ENCODE measurements at places on chromosomes 7 and 10. TPM values are rescaled to one million over a fixed set of nuclear protein-coding genes. Genes with fewer than 3 reads are reported as not detected.
A peak's percentile ranks its signal among the peaks of the same experiment; 100 is the strongest.

GRCh38 chr7:36117203-36117840 lies 35.7 kb upstream of the EEPD1 start:
- no peaks in the 10 kb centered on the region for H3K36me3 ChIP-seq
- H3K27ac ChIP-seq: peak overlapping the region; percentile 95

DNA sequence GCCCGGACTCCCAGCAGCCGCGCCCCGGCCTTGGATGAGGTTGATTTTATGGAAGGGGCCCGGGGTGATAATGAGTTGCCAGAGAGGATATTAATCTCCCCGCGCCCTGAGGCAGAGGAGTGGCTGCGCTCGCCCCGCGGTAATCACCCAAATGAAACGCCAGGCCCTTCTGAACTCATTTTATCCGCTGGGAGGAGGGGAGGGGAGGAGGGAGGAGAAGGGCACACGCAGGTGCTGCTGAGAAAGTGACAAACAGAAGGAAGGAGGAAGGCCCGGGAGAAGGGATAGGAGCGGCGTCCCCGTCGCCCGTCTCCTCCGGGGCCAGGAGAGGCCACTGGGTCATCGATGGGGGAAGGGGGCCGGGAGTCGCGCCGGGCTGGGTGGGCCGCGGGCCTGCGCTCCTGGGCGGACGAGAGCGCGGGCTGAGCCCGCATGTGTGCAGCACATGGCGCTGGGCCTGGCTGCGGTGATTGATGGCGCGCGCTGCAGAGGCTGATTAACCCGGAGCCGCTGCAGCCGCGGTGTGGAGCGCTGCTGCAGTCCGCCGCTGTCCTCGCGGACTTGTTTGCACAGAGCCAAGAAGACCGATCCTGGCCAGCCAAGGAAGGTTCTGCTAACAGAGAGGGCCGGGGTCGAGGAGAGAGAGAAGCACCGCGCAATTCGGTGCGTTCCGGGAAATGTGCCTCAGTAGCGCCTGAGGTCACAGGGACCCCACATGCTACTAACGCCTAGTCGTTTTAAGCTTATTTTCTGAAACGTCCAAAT lies 6.5 kb downstream of the MNX1 start:
- no peaks in the 10 kb centered on the region for H3K4me1 ChIP-seq
- no peak for DNase-seq
- H3K4me3 ChIP-seq: peak overlapping the region; percentile 52
- no peaks in the 10 kb centered on the region for H3K36me3 ChIP-seq

DNA sequence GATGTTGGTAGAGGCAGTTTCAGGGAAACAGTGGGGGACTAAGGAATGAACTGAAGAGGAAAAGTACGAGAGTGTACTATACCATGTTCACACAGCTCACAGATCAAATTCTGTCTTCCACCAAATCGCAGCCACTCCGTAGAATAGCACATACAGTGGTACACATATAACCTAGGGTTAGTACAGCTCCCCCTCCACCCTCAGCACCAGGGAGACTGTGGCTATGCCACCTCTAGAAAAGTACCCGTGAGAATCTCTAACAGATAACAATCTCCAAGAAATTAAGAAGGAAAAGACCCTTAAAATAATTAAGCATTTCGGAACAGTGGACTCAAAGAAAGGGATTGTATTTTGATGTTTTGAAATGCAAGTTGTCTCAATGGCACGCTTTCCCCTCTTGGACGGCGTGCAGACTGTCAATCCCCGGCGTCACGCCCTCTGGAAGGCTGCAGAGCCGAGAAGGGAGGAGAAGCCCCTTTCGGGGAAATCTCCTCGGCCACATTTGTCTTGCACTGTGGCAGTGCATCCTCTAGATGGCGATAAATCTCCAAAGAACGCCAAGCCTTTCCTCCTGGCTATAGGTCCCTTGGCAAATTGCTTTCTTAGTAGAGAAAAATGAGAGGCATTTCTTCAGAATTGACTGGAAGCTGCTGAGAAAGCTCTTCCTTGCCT lies 345.0 kb downstream of the REEP3 start:
- peaks cover 11% of the 10 kb centered on the region for H3K4me1 ChIP-seq
- H3K36me3 ChIP-seq: no peaks in the 10 kb centered on the region

DNA sequence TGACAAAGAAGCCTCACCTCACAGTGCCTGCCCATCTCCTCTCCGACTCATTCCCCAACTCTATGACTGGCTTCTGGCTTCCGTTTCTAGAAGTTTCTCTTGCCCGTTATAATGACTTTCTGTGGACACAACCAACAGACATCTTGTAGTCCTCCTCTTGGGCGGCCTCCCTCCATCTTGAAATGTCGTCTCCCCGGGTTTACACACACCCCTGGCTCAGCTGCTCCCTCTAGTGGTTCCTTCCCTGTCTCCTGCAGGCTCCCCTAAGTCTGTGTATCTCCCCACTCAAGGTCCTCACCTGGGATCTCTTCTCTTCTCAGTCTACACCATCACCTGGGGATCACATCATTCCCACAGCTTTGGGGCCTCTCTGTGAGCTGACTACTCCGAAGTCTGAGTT lies 123.4 kb upstream of the NEBL start:
- no peaks in the 10 kb centered on the region for H3K4me1 ChIP-seq
- no peaks in the 10 kb centered on the region for H3K27me3 ChIP-seq
- DNase-seq: peak; percentile 43
- no peak overlapping the region for H3K27ac ChIP-seq
- H3K36me3 ChIP-seq: no peaks in the 10 kb centered on the region

GRCh38 chr10:118968482-118968881 lies 61.0 kb upstream of the NANOS1 start:
- no peaks in the 10 kb centered on the region for H3K27me3 ChIP-seq
- no peak for DNase-seq
- no peak overlapping the region for H3K4me3 ChIP-seq
- H3K27ac ChIP-seq: no peak overlapping the region
- no peaks in the 10 kb centered on the region for H3K4me1 ChIP-seq

DNA sequence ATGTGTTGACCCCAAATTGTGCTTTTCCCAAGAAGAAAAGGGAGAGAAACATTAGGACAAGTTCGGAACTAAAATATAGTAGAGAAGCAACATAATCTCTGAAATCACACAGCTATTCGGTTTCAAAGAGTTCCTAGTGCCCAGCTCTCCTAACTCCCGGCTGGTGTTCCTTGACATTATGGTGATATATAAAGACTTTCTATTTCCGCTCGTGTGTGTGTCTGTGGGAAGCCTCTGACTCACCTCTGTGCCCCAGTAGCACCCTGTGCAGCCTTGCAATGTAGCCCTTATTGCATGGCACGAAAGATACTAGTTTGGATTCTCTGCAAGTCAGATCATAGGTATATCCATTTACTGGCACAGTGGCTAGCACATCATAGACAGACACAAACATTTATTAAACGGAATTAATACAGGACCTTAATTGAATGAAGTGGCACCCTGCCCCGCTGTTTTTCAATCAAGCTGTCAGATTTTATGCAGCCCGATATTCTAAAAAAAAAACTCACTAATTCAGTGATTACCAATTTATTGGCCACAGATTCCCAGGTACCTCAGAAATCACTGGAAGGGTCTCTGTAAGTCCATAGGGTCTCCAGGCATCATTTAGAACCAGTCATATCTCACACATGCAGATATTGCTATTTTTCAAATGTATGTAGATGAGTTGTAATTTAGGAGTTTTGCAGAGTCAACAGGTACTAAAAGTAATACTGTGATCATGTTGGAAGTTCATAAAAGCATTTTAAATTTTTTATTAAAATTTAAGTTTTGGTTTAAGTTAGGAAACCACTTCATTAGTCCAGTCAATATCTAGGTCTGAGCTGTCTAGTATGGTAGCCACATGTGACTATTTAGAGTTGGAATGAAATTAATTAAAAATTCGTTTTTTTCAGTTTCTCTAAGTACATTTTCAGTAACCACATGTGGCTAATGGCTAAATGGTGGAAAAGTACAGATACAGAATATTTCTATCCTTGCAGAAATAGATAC lies 43.3 kb downstream of the SFTPD start:
- no peaks in the 10 kb centered on the region for H3K27me3 ChIP-seq
- peak; percentile 66 for DNase-seq
- no peak overlapping the region for H3K27ac ChIP-seq
- peaks cover 8% of the 10 kb centered on the region for H3K4me1 ChIP-seq
- peak overlapping the region; percentile 75 for H3K4me3 ChIP-seq
- H3K36me3 ChIP-seq: no peaks in the 10 kb centered on the region

- DNase-seq: no peak
- peaks cover 9% of the 10 kb centered on the region for H3K27me3 ChIP-seq
- no peaks in the 10 kb centered on the region for H3K36me3 ChIP-seq
- no peak overlapping the region for H3K4me3 ChIP-seq
- H3K4me1 ChIP-seq: no peaks in the 10 kb centered on the region
These were observed 143.5 kb downstream of the TFPI2 start for GRCh38 chr7:93747019-93747418.

- peak; percentile 72 for DNase-seq
- no peak overlapping the region for H3K27ac ChIP-seq
- peaks cover 43% of the 10 kb centered on the region for H3K27me3 ChIP-seq
- H3K4me1 ChIP-seq: no peaks in the 10 kb centered on the region
- H3K4me3 ChIP-seq: no peak overlapping the region
- no peaks in the 10 kb centered on the region for H3K36me3 ChIP-seq
These were observed 458.8 kb downstream of the SORCS1 start for GRCh38 chr10:106705681-106706100.

DNA sequence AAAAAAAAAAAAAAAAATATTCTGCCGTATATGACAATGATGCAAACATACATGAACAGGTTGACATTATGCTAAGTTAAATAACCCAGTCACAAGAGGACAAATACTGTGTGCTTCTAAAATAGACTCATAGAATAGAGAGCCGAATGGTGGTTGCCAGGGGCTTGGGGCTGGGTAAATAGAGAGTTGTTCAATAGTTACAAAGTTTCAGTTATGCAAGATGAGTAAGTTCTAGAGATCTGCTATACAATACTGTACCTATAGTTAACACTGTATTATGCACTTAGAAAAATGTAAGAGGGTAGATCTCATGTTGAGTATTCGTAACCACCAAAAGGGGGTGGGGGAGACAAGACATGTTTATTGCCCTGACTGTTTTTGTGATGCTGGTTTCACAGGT lies 77.1 kb upstream of the GNAI1 start:
- H3K4me3 ChIP-seq: no peak overlapping the region
- H3K36me3 ChIP-seq: no peaks in the 10 kb centered on the region
- no peak overlapping the region for H3K27ac ChIP-seq
- H3K4me1 ChIP-seq: peaks cover 4% of the 10 kb centered on the region

- H3K4me3 ChIP-seq: no peak overlapping the region
- H3K27ac ChIP-seq: peak overlapping the region; percentile 61
These were observed 85.8 kb downstream of the CALN1 start for GRCh38 chr7:72326365-72326764.

DNA sequence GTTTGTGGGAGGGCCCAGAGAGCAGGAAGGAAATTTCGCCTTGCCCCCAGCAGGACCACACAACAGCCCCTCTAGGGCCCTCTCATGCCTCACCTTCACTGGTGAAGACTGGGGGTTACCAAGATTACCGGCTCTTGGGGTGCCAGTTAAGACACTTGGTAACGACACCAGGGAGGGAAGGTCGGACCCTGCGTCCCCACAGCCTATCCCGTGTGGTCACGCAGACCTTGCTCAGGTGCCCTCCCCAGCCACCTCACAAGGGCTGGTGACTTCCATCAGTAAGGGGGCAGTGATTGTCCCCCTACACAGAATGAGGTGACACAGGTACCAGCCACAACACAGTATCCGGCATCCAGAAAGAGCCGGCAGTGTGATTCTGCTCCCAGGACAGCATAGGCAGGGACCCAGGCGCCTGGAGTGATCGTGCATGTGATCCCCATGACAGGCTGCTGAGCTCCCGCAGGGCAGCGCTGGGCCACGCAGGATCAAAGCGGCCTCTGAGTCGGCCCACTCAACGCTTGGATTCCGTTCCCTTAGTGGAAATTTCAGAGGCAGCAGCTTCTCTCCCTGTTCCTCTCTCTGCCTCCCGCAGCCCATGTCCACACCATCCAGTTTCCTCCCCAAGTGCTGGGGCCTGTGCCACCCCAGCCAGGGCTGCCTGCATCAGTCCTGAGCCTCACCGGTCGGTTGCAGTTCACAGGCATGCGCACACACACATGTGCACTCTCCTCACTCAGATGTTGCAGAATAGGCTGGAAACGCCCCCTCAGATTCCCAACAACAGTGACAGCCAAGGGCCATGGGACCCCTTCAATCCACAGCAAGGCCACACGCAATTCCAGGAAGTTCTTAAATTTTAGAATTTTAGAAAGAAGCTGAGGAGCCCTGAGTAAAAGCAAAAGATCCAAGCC lies 35.8 kb downstream of the CAMK2B start:
- no peak overlapping the region for H3K27ac ChIP-seq
- H3K4me3 ChIP-seq: no peak overlapping the region
- no peaks in the 10 kb centered on the region for H3K4me1 ChIP-seq
- H3K36me3 ChIP-seq: no peaks in the 10 kb centered on the region
- H3K27me3 ChIP-seq: no peaks in the 10 kb centered on the region
- no peak for DNase-seq

DNA sequence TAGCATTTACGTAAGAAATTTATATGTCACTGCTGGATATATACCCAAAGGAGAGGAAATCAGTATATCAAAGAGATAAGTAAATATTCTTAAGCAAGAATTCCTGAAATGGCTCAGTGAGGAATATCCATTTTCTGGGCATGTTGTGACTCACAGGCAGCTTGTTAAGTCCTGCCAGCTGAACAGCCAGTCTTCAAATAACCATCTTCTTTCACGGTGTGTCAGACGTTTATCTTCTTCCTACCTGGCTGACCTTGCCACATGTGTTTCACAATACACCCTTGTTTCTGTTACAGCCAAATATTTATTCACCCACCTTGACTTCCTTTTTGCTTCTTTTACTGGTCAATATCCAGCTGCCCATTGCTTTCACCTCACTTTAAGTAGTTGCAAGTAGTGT lies 648.1 kb downstream of the ANKRD7 start:
- no peak overlapping the region for H3K4me3 ChIP-seq
- H3K4me1 ChIP-seq: no peaks in the 10 kb centered on the region
- DNase-seq: peak; percentile 41

DNA sequence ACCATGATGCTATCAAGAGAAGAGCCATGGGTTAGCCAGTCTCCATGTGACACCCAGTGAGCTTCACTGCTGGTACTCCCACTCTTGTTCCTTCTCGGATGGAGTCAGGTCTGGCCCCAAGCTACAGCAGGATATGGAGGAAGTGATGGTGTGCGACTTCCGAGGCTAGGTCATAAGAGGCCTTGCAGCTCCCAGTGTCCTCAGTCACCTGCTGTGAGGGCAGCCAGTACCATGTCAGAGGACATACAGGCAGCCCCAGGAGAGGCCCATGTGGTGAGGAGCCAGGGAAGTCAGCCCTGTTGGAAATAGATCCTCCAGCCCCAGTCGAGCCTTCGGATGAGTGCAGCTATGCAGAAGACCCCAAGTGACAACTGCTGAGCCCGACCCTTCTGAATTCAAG lies 237.0 kb downstream of the EBF3 start:
- no peaks in the 10 kb centered on the region for H3K27me3 ChIP-seq
- H3K4me1 ChIP-seq: no peaks in the 10 kb centered on the region
- no peaks in the 10 kb centered on the region for H3K36me3 ChIP-seq
- H3K27ac ChIP-seq: no peak overlapping the region
- no peak overlapping the region for H3K4me3 ChIP-seq

GRCh38 chr10:105925045-105925785 lies 1239.3 kb downstream of the SORCS1 start:
- DNase-seq: no peak
- no peaks in the 10 kb centered on the region for H3K4me1 ChIP-seq
- peaks cover 21% of the 10 kb centered on the region for H3K27me3 ChIP-seq
- H3K4me3 ChIP-seq: no peak overlapping the region

The GPR37 gene
- 10.5 TPM for total RNA-seq

The ZNF22 gene
- 17.6 TPM for total RNA-seq

The LRRN3 gene
- total RNA-seq: not detected

The ACADSB gene
- total RNA-seq: 2.8 TPM

The GIMAP8 gene
- not detected for total RNA-seq

The TRIM50 gene
- total RNA-seq: not detected

The GNB2 gene
- 227 TPM for total RNA-seq

The RPEL1 gene
- total RNA-seq: not detected

The C1QL3 gene
- not detected for total RNA-seq
